RWPE1 (cell line): ENCODE measurements at places on chromosomes 11 and 22.

- DNase-seq = no peak
These were observed 99.3 kb downstream of the WNT7B start for GRCh38 chr22:45877651-45878050.

- DNase-seq = no peak
These were observed 7.4 kb upstream of the NAP1L4 start for GRCh38 chr11:2999464-2999998.

- peak; percentile 63 for DNase-seq
These were observed 20.7 kb downstream of the ELF5 start for GRCh38 chr11:34492806-34493414.

DNA sequence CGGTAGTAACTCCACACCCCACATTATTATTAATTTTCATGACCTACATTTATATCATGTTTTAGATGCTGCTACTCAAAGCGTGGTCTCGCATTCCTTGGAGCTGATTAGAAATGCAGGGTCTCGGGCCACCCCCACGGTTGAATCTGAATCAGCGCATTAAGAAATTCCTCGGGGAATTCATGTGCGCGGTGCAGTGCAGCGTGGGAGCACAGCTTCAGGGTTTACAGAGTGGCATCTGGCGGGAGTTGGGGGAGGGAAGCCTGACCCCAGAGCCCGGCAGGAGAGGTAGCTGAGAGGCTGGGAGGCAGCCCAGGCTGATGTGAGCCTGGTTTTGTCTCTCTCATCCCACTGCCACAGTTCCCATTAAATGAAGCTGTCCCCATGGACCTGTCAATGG, 48.1 kb upstream of the DAGLA start:
- DNase-seq = no peak

- no peak for DNase-seq
These were observed 1263.2 kb downstream of the FAM181B start for GRCh38 chr11:81470446-81470845.

- no peak for DNase-seq
These were observed 116.3 kb downstream of the STK33 start for GRCh38 chr11:8477680-8478079.

DNA sequence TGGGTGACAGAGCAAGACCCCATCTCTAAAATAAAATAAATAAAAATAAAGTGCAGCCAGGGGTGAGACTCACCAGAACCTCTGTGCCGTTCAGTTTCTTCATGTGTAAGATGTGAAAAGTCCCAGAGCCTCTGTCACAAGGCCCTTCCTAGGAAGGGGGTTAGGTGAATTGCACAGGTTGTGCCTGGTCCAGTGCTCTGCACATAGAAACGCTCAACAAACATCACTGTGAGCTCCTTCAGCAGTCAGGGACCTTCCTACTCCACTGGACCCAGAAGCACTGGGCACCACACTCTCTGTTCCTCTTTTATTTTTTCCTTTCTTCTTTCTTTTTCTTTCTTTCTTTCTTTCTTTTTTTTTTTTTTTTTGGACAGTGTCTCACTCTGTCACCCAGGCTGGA, 22.3 kb downstream of the MRPL21 start:
- DNase-seq = no peak

DNA sequence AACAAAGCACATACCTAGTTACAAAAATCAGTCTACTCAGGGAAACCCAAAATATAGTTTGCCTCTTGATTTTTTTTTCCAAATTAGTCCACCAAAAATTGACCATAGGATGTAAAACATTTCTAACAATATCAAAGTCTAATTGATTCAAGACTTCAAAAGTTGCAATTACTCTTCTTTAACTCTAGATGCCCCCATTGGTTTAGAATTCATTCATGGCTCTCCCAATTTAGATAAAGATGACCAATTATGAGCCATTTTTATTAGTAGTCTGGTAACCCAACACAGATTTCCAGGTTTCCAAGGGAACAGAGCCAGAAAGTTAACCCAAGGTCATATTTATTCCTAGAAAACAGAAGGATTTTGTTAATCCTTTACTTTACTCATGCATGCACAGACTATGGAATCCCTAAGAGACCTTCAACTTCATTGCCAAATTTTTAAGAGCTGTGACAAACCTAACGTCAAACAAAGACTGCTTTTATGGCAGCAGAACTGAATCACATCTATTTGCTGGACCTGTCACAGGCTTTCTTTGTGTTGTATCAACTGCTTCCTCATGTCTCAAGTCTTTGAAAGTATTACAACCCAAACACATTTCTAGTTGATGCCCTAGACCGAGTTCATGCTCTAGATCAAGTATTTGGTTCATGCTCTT, 55.3 kb downstream of the C22orf42 start:
- DNase-seq = no peak

GRCh38 chr11:110712659-110713448, 617 bp upstream of the ARHGAP20 start:
- DNase-seq = no peak

DNA sequence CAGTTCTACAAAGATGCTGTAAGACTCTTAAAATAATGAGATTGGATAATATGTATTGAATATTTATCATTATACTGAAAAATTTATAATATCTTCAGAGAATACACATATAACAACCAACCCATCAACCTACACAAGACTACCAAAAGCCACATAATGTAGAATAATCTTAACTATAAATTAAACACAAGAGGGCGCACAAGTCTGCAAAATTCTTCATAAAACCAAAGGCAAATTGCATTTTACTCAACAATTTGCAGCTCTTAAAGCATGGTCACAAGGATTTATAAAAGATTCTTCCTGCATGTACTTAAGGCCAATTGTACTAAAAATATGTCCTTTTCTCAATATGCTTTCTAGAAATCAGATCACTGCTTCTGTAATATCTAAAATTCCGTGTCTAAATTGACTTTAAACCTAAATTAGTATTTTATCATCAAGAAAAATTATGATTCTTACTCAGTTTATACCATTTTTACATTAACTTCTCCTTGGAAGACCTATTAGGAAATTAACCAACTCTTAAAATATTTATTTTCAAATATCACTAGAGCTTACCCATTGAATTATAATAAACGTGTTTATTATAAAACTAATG, 79.0 kb downstream of the TTC28 start:
- peak; percentile 16 for DNase-seq

DNA sequence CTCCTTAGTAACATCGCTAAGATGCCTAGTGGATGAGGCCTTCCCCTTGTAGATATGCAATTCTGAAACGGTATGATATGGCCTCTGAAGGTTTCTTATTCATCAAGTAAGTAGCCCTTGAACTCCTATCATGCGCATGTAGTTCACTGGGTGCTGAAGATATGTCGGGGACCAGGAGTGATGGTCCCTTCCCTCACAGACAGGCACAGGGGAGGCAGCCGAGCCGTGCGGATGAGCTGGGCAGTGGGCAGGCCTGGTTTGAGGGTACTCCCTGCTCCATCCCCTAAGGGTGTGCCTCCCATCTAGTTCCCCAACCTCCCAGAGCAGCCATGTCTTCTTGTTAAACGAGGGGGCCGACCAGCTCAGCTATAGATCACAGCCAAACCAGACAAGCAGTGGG, 40.1 kb downstream of the TP53I11 start:
- DNase-seq = no peak

DNA sequence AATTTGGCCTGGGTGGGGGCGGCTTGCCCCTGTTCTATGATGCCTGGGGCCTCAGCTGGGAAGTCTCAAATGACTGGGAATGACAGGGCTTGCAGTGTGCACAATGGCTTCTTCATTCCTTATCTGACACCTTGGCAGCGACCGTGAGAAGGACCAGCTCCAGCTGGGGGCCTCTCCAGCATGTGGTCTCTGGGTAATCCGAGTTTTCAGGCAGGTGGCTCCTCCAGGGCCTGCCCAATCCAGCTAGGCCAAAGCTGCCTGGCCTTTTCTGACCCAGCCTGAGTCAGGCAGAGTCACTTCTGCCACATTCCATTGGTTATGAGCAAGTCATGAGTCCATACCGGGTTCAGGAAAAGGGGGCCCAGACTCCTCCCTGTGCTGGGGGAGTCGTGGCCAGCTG, 646.0 kb downstream of the OPCML start:
- no peak for DNase-seq

GRCh38 chr22:17830043-17830961, 56.0 kb upstream of the BID start:
- peak; percentile 81 for DNase-seq

DNA sequence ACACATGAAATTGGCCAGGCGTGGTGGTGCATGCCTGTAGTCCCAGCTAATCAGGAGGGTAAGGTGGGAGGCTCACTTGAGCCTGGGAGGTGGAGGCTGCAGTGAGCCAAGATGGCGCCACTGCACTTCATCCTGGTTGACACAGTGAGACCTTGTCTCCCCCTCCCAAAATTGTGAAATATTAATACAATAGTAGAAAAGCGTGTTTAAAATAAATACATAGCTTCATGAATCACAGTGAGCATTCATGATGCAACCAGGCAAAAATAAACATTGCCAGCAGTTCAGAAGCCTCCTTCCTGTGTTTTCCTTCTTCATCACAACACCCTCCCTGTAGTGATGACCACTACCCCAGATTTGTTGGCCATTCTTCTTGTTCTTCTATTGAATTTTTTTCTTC, 4.3 kb upstream of the TEAD1 start:
- no peak for DNase-seq

DNA sequence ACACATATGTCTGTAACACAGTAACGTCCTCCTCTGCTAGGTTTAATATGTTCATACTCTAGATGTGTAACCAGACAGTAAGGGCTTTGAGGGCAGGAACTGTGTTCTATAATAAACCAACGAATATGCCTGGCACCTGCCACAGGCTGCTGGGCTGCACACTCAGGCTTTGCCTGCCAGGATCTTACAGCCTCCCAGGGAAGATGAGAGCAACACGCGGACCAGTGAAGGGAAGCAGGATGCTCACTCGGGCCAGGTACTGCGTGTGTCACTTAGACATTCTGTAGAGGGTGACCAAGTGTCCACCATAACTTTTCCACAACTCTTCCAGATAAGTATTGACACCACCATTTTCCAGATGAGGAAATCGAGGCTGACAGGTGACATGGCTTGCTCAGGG, 21.7 kb upstream of the BAIAP2L2 start:
- no peak for DNase-seq

GRCh38 chr11:31141789-31142188, 227.8 kb downstream of the DCDC1 start:
- DNase-seq = no peak

DNA sequence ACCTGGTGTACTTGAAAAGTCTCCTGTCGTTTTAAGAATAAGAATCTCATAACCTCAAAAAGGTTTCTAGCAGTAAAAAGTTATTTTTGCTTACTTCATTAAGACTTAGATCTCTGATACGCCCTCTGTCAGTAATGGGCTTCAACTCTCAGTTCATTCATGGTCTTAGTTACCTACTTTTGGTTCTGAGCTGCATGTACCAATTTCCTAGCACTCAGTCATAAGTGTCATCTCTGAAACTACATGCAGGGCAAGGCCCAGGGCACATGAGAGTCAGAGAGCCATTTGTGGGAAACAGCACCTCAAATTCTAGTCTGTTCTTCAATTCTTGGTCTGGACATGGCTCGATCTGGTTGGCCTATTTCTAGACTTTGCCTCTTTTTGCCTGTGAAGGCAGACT, 838.4 kb downstream of the FAM181B start:
- no peak for DNase-seq

- peak; percentile 80 for DNase-seq
These were observed 21.1 kb downstream of the SERPINH1 start for GRCh38 chr11:75582895-75583717.

- no peak for DNase-seq
These were observed 15.0 kb downstream of the CABIN1 start for GRCh38 chr22:24026056-24026455.

DNA sequence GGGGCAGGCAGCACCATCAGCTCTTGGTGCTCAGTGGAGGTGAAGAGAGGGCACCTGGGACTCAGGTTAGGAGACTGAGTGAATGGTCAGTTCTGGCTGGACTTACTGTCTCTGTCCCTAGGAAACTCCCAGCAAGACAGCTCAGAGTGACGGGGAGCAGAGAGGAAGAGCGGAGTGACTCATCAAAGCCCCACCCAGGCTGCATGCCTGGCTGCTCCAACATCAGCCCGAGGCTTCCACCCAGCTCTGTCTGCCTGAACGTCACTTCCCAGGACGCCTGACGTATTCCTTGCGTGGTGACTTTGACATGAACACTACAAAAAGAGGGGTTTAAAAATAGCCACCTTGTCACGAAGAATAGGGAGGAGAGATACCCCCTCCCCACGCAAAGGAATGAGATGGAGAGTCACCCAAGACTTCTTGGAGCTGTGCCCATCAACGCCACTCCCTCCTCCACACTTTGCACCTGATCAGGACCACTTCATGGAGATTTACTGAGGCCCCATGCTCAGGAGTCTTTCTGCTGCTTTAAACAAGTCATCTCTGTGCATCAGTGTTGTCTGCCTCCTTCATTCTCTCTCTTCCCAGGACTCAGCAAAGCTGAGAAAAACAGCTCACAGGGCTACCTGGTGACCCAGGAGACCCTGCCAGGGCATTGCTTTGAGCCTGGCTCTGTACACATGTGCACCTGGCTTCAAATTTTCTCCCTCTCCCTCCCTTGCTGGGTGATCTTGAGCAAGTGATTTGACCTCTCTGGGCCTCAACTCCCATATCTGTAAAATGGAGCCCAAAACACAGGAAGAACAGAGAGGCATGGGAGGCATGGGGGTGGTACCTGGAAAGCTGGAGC, 83.1 kb downstream of the MN1 start:
- DNase-seq = peak; percentile 95

- no peak for DNase-seq
These were observed 11.7 kb upstream of the FLRT1 start for GRCh38 chr11:64023712-64024710.

- DNase-seq = no peak
These were observed 99.8 kb upstream of the NECTIN1 start for GRCh38 chr11:119828819-119829218.

DNA sequence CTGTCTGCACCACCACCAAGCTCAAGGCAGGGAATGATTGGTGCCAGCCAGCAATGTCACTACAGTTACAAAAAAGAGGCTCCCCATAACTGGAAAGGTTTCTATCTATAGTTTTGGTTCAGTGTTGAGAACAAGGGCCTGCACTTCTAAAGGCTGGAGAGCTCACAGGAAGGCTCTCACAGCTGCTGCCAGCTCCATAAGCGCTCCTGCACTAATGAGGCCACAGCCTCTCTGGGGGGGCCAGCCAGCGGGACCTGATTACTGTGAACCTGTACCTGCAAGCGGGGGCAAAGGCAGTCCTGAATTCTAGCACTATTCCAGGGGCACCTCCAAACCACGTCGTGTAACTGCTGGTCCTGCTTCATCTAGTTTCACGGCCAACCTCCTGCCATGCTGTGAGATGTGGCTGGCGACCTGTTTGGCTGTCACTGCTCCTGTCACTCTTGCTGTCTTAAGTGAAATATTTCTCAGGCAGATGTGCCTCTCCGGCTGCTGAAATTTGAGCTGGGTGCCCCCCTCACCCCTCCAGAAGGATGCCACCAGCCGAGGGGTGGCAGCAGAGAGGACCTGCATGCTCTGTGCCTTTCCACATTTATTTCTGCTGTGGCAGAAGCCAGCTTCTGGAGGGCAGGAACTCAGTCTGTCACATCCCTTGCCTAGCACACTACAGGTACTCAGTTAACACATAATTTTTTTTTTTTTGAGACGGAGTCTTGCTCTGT, 53.3 kb upstream of the ARFGAP3 start:
- no peak for DNase-seq
